ENCODE measurements at places on chromosomes 2 and 18.

DNA sequence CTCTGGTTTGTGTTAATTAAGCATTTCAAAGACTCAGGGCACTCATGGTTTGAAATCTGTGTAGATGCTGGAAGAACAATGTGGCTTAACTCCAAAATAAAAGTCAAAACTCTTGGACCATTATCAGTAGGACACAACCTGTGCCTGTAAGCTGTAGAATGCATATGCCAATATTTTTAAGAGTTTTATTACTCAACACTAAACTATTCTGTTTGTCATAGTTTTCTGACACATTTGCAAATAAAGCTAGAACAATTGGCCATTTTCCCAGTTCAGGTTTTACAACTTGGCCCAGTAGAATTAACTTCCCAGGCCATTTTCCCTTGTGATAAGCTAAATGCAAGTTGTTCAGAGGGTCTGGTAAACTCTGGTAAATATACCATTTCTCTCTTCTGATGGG lies 713.1 kb downstream of the CBLN2 start:
- no peak for DNase-seq

DNA sequence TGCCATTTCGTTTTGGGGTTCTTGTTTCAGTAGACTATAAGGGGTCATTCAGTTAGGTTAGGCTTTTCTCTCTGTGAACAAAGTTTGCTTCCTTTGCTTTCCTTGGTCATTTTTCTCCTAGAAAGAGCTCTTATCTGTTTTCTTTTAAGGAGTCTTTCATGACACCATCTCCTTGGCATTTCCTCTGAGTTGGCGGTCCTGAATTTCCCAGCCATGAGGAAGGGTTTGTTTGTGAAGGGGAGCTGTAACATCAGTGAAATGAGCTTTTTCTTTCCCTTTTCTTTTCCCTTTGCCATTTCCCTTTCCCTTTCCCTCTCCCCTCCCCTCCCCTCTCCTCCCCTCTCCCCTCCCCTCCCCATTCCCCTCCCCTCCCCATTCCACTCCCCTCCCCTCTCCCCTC lies 61.7 kb downstream of the MAP4K4 start:
- no peak for DNase-seq

- DNase-seq, result no peak
These were observed 24.6 kb upstream of the TXNDC2 start for GRCh38 chr18:9861157-9861556.

- DNase-seq, result no peak
These were observed 260.8 kb downstream of the RDH14 start for GRCh38 chr2:18299423-18300212.

- DNase-seq, result no peak
These were observed 627.7 kb upstream of the CDH2 start for GRCh38 chr18:28804512-28805202.

- DNase-seq, result no peak
These were observed 26.9 kb downstream of the GPR55 start for GRCh38 chr2:230898016-230898712.

GRCh38 chr2:207758025-207758424 lies 11.7 kb downstream of the FZD5 start:
- DNase-seq, result no peak

DNA sequence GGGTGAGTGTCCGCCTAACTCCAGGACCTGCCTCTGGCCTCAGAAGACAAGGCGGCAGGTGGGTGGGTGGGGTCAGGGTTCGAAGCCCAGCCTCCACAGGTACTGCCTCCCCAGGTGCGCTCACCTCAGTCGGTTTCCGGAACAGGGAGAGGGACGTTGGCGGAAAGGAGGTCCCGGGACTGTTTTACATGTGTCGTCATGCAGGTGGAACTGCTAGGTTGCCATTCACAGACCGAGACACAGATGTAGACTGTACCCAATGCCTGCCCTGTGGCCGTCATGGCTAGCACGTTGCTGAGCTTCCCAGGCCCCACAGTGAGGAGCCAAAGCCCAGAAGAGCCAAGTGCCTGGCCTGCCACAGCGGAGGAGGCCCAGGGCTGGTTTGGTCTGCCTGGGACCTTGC lies 284.0 kb upstream of the HS6ST1 start:
- DNase-seq, result no peak

- DNase-seq, result no peak
These were observed 5.1 kb downstream of the FECH start for GRCh38 chr18:57581301-57581934.

- no peak for DNase-seq
These were observed 78.8 kb downstream of the TGOLN2 start for GRCh38 chr2:85248773-85249509.

DNA sequence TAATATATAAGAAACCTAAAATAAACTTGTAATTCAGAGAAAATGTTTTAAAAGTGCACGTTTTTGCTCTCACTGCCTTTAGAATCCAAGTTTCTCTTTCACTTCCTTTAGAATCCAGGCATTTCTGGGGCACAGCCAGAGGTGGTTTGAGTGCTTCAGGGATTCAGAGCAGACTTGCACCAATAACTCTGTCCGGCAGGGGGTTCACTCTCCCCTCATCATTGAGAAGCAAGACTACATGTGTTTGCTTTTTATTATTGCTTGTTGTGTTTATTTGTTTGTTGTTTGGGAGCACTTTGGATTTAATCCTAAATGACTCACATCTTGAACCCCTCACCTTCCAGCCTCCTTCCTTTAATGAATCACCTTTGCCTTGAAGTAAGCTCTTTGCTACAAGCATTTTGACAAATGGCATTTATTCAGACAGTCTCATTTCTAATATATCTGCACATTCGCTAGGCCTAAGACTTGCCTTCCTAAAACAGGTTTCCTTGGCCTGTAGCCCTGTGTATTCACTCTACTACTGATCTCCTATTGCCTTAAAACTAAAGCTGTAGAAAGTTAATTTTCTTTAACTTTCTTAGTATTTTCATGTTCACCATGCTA lies 233.5 kb upstream of the ATP5MC3 start:
- peak; percentile 11 for DNase-seq

DNA sequence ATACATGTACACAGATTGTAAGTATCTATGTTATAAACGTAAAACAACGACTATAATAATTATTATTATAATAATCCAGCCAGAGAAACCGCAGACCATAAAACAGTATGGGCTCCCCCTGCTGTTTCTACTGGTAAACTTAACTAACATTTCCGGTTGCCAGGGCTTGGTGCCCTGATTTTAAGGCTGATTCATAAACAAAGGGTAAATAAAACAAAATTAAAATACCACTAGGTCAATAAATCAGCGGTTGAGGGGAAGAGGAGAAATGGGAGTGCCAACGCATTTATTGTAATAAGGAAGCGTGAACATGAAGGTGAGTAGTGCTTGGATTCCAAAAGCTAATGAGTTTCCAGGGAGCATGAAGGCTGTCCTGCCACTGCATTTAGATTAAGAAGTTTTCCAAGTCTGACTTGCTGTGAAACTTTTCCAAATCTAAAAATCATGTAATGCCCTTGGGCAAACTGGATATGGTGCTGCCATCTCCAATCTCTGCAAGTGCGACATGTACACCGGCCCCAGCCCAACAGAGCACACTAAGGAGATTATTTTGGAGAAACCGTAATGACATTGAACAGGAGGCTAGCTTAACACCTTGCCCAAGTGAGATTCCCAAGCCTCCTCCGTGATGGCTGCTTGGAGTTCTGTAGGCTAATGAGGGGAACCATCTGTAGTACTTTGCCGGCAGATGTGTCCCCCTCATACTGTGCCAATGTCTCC lies 50.7 kb upstream of the HNRNPA3 start:
- DNase-seq, result no peak

DNA sequence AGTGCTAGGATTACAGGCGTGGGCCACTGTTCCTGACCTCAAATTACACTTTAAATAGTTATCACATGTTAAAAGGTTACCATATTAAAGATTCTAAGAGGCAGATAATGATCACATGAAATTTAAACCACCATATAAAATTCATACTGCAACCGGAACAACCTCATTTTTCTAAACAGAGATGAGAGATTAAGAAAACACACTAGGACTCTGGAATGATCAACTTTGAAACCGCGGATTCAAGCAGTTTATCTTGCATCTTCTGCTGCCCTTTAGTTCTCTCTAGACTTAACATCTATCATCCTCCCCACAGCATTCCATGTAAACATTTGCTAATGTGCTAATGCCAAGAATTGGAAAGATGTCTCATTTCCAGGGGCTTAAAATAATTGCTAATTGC lies 115.8 kb downstream of the PIGN start:
- no peak for DNase-seq

DNA sequence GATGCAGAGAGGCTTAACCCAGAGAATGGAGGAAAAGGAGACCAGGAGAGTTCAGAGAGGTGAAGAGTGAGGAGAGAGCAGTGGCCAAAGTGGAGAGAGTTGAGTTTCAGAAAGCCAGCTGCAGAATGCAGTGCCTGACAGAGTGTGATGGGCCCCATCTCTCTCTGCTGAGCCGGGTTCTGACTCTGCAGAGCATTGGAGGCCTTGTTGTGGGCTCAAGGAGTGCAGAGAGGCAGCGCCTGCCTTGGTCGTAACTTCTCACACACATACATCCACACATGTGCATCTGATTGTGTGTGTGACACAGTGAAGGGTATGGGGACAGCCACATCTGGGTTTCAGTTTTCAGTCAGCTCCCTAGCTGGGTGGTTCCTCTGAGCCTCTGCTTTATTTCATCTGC lies 58.8 kb downstream of the AGAP1 start:
- DNase-seq, result no peak

- DNase-seq, result no peak
These were observed 73.7 kb downstream of the RBMS1 start for GRCh38 chr2:160419776-160420505.

GRCh38 chr2:168781191-168781817 lies 21.1 kb upstream of the NOSTRIN start:
- no peak for DNase-seq

GRCh38 chr18:51651761-51652160 lies 454.3 kb upstream of the MEX3C start:
- no peak for DNase-seq

DNA sequence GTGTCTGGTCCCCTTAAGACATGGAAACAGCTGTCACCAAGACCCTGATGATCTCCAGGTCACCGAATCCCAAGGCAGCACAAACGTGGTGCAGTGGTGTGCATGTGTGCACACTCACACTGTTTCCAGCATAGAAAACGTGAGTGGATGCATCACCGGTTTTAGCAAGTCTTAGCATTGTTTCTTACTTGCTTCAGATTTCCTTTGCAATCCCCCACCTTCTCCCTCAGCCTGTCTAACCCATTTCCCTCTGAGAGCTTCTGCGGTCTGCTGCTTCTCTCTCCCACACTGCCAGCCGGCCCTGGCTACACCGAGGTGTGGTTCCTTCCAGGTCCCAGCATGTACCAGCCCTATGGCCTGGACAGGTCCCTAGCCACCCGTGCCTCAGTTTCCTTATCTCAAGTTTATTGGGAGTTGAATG lies 343.4 kb upstream of the HS6ST1 start:
- no peak for DNase-seq

DNA sequence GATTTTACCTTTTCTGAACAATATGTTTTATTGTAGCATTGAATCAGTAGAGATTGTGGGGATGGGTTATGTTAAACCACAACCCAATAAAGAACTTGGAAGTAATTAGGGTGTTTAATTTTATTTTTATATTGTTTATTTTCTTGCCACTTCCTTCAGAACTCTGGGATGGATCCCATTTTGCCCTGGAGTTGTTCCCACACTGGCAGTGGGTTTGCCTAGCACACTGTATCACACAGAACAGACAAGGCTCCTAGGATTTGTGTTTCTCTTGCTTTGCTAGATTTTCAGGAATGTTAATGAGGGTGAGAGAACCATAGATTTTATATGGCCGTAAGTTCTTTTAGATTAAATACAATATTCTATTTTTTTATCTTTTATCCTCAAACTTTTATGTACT lies 59.0 kb downstream of the TANK start:
- no peak for DNase-seq

GRCh38 chr2:40558761-40559160 lies 106.9 kb upstream of the SLC8A1 start:
- DNase-seq, result no peak

DNA sequence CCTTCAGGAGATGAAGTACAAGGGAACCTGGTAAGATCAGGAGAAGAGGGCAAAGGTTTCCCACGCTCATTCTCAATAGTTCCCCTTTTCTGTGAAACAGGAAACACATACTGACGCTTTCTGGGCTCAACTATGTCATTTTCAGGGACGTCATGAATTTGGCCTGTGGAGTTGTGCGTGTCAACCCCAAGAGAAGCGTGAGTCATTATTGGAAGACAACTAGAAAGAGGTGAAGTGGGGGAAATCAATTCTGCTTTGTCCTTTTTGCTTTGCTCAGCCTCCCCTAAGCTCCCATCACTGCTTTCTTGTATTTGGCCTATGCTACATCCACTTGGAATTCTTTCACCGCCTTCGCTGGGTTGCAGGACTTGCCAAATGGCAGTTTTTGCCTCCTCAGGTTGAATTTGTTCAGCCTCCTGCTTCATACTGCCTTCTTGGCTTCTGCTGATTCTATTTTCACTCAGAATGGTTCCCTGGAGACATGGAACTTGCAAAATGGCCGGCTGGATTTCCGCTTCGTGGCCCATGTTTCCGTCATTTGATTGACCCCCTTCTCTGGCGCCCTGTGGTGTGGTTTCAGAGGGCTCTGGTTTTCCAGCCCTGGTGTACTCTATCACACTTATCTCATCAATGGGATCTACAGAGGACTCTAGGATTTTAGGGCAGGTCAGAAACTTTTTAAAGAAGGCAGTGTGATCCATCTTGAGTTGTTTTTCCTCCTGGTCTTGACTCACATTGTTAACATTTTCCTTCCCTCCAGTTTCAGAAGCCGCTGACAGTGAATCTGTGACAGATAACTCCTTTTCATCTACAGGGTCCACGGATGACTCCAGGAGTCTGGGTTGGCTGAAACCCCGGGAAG lies 93.3 kb downstream of the ALPK2 start:
- peak; percentile 61 for DNase-seq

GRCh38 chr2:106098081-106098480 lies 96.0 kb downstream of the UXS1 start:
- peak; percentile 50 for DNase-seq

DNA sequence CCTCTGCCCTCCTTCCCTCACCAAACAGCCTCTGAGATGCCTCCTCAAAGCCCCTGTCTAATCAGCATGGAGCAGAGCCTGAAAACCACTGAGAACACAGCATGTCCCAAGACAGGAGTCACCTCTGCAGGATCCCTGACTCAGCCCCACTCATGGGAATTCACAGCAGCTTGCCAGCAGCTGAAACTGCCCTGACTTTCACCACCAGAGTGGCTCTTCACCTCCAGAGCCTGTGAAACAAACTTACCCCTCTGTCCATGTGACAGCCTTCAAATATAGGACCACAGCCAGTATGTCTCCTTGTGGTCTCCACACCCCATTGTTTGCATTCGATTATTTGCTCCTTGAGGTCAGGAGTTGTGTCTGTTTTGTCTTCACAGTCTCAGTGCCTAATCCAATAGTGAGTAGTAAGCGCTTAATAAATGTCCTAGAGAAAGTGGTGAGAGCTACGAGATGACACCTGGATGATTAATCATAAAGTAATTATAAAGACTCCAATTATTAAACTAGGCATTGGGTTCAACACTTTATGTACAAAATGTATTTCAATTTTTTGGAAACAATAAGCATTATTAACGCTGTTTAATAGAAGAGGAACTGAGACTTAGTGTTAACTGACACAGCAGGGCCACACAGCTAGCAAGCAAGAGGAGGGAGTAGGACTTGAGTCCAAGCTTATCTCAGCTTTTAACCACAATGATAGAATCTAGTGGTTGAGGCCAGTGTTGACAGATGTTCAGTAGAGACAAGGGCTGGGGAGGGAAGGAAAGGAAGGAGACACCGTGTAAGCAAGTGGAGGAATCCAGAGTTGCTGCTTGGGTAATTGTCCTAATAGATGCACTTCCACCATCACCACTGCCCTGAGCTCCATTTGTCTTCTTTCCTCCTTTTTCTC lies 358.7 kb upstream of the TNP1 start:
- DNase-seq, result no peak

- DNase-seq, result peak; percentile 32
These were observed 226.2 kb upstream of the TNP1 start for GRCh38 chr2:217086038-217086522.

GRCh38 chr2:204428675-204429074 lies 116.6 kb upstream of the PARD3B start:
- no peak for DNase-seq
